ENCODE measurements at places on chromosomes 5 and 9.
A peak's percentile ranks its signal among the peaks of the same experiment; 100 is the strongest.

DNA sequence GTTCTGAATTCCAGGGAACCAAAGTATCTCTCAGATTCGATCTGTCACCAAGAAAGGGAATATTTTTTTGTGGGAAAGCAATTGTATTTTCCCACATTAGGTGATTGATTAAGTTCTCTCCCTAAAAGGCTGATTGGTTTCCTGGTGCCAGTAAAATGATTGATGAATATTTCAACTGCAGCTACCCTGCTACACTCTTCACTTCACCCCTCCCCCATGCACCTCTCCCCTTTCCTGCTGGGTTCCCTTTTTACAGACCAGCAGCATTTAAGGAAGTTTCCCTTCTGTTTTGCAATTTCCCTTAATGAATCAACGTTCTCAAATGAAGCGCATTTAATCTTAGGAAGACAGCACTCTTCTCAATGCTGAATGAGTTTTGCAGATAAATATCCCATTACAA lies 13.1 kb downstream of the NR6A1 start:
- no peak for DNase-seq

DNA sequence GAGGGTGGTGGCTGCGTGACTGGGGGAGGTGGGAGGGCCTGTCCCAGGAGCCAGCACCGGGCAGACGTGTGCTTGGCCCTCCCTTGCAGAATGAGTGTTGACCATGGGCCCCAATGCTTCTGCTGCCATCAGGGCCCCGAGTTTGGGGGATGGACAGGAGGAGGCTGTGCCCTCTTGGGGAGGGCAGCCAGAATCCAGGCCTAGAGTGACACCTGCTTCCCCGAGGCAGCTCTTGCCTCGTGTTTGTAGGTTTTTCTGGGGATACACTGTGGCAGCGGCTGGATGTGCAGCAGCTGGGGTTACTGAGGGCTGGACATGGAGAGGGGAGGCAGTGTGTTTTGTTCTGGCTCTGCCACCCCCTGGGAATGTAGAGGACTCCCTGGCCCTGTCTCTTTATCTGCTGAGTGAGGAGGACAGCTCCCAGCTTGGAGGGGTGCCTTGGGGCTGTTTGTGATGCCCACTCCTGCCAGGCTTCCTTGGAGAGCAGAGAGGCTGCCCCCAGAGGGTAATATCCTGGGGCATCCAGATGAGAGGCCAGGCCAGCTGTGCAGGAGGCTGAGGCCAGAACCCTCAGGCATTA lies 22.7 kb downstream of the WNK2 start:
- DNase-seq, result no peak

- DNase-seq, result no peak
These were observed 46.5 kb downstream of the AUH start for GRCh38 chr9:91315191-91315590.

GRCh38 chr9:87475463-87475862 lies 22.2 kb upstream of the DAPK1 start:
- DNase-seq, result no peak

DNA sequence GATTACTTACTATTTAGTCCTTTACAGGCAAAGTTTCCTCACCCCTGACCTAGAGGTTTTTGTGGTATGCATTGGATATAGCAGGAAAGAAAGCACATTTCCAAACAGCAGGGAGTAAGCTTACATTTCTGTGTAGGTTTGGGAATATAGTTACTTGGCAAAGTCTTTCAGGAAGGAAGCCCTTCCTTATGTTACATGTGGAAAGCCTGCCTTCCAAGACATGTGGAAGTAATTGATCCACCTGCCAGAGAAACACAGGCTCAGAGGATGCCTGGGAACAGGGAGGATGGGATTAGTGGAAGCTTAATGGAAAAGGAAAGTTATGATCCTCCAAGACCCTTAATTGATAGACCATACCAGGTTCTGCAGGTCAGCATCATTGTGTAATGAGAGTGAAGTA lies 87.3 kb upstream of the PPP1R2B start:
- DNase-seq, result no peak

GRCh38 chr9:83523684-83524083 lies 14.5 kb downstream of the FRMD3 start:
- DNase-seq, result no peak

DNA sequence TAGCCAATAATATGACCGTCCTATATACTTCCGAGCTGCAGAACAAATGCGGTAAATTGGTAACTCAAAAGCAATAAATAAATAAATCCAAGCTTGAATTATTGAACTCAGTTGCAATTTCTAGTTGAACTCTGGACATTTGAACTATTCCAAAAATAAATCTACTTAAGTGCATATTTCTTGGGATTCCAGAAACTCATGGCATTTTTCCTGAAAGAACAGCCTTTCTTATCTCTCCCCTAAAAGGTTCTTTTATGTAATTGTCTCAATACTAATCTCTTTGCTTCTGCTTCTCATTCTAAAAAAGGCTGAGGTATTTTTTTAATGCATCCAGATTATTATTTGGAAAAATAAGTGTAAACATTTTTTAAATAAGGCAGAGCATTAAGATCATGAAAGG lies 131.7 kb downstream of the TRPM6 start:
- DNase-seq, result no peak

- no peak for DNase-seq
These were observed 75.9 kb downstream of the CAVIN4 start for GRCh38 chr9:100653643-100654334.

DNA sequence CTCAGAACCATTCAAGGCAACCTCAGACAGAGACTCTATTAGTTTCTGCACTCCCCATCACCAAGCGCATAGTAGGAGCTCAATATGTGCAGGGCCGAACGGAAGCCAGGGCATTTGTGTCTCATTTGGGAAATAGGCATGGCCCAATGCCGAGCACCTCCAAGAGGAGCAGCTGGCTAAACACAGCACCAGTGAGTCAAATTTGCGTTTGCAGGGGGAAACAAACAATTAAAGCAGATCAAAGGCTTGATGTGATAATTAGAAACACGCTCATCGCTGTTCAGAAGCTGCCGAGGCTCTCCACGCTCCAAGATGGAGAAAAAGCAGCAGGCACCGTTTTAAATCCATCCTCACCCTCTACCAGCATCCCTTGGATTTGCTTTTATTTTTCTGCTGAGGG lies 225.3 kb downstream of the AGTPBP1 start:
- DNase-seq, result no peak

GRCh38 chr5:66436721-66437120 lies 159.5 kb upstream of the MAST4 start:
- DNase-seq, result no peak

DNA sequence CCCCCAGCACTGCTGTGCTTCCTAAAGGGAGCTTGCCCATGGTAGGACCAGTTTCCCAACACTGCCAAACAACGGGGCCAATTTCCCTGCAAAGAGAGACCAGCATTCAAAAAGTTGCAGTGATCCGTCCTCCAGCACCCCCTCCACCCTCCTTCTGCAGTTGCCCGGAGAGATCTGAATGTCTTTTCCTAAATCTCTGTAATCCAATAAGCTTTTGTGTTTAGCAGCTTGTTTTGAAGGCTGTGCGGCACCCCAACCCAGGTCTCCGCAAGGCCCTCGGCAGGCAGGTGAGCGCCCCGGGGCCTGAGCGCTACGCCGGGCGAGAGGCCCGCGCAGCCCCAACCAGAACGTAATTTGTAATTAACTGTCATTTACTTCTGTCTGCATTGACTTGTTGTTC lies 366.9 kb upstream of the IRX2 start:
- DNase-seq, result no peak

DNA sequence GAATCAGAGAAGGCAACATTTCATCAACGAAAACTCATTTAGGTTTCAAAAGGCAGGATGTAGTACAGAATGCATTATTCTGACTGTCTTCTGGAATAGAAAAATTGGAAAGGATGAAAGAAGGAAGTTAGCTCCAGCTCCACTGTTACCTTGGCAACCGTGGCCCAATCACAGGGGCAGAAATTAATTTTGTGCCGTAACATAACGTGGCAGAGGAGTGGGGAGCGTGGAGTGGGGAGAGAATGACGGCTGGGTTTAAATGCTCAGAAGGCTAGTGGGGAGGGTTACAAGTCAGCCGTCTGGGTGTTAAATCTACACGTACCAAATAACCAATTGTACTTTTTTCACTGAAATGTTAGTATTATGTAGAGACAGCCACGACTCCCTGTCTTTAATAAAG lies 32.3 kb upstream of the EQTN start:
- no peak for DNase-seq

- peak; percentile 30 for DNase-seq
These were observed 84.9 kb downstream of the ZNF608 start for GRCh38 chr5:124661317-124662141.

DNA sequence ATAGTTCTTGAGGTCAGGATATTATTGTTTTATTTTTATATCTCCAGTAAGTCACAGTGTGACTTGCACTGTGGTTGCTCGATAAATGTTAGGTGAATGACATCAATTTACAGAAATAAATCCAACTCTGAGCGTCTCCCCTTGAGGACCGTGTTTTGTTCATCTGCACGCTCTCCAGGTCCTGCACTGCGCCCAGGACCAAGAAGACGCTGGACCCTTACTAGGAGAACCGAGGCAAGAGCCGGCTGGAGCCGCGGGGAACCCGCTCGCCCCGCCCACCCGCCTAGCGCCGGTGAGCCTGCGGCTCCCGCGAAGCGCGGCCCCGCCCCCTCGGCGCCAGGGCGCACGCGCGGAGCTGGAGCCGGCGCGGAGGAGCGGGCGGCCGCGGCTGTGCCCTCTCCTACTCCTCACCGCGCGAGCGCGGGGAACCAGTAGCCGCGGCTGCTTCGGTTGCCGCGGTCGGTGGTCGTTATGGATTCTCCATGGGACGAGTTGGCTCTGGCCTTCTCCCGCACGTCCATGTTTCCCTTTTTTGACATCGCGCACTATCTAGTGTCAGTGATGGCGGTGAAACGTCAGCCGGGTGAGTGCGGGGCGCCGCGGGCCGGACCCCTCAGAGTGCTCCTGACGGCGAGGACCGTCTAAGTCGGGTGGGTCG lies at the start of gene TMEM38B:
Gene TMEM38B (plus strand): TSS at position 352 of the 658 bp plus-strand sequence. CDS start 120 bp downstream, at position 472.
- DNase-seq, result peak; percentile 91

All from cerebellum (tissue), 4 donors.